Skeletal muscle cell (primary cell): ENCODE measurements at places on chromosomes 1 and 21.
A peak's percentile ranks its signal among the peaks of the same experiment; 100 is the strongest.

- DNase-seq: no peak
These were observed 411.2 kb downstream of the MATN1 start for GRCh38 chr1:30312226-30312625.

- no peak for DNase-seq
These were observed 565.4 kb upstream of the BRINP3 start for GRCh38 chr1:191043066-191043465.

DNA sequence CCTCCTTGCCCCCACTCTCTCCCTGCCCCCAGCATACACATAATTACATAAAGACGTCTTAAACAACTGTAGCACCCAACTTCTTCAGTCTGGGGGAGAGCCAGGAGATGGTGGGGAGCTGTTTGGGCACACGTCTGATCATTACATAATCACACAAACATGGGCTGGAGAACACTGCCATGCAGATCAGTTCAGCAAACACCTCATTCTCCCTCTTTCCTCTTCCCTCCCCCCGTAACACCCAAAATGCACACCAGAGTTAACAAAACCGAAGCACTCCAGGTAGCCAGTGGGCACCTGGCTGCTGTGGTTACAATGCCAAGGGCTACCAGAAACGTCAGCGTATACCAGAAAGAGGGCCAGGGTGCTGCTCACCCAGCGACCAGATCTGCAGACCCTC is 1.6 kb downstream of the HIVEP3 start:
- no peak for DNase-seq

GRCh38 chr1:47175227-47175934 is 14.5 kb downstream of the PDZK1IP1 start:
- DNase-seq: peak; percentile 23

GRCh38 chr1:89125913-89126580 is at the start of gene GBP2:
GBP2 (minus strand) TSS chr1:89126114; CDS start chr1:89121966, 4,148 bp downstream.
- peak; percentile 35 for DNase-seq

DNA sequence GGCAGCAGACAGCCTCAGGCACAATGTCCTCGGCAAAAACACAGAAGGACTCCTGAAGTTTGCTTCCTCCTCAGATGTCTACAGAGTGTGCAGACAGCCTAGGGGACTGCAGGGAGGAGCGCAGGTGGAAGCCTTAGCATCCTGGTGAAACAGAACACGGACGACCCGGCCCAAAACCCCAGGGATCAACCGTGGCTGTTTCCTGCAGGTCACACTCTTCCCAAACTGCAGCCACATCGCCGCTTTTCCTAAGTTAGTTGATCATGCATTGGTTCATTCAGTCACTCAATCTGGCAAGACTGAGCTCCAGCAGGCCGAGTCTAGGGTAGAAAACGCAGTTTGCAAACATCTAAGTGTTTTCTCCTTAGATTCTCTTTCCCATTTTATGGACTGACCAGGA is 33.4 kb downstream of the FHAD1 start:
- no peak for DNase-seq

DNA sequence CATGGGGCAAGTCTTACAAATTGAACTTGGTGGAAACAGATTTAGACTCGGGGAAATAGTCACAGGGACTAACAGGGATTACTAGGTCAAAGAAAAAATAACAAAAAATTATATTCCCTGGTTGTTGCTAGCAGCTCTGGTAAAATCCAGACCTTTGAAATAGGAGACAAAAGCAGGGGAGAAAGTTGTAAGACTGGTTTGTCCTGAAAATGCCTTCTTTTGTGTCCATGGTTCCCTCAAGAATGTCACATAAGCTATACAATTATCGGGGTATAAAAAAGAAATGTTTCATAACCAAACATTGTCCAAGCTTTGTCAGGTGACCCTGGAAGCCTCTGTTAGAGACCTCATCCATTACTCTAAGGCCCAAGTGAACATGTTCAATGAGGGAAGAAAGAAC is 33.1 kb downstream of the KIAA0319L start:
- no peak for DNase-seq

DNA sequence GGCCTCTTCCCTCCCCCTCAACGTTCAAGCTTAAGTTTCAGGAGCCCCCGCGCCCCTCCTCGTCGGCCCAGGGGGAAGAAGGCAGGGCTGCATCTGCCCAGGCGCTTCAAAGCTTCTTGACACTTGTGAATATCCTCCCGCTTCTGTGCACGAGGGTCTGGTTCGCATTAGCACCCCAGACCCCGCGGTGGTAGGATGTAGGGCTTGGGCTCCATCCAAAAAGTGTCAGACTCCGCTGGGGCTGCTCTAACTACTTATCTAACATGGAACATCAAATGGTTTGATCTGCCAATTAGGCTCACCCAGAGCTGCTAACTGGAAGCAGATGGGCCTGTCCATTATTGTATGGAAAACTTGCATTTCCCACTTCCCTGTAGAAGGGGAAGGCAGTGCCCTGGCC is 28.9 kb downstream of the TAS1R2 start:
- no peak for DNase-seq

DNA sequence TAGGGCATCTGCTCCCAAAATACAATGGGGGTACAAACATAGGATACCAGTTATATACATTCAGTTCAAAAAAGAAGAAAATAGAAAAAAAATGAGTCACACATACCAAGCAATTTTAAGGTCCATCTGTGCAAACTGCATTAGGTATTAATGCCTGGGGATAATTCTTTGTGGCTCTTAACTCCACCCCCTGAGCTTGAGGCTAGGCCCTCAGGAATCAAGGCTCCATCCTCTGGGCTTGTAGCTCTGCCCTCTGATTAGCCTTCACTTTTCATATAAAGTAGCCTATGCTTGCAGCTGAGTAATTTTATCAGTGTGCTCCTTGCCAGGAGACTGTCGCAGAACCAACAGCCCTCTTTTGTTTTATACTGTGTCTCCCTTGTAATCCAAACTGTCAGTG is 69.9 kb upstream of the BACE2 start:
- DNase-seq: no peak

DNA sequence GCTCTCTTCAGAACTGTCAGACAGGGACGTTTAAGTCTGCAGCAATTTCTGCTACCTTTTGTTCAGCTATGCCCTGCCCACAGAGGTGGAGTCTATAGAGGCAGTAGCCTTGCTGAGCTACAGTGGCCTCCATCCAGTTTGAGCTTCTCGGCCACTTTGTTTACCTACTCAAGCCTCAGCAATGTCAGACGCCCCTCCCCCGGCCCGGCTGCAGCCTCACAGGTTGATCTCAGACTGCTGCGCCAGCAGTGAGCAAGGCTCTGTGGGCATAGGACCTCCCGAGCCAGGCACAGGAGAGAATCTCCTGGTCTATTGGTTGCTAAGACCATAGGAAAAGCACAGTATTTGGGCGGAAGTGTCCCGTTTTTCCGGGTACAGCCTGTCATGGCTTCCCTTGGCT is 89.9 kb upstream of the PDC start:
- no peak for DNase-seq

DNA sequence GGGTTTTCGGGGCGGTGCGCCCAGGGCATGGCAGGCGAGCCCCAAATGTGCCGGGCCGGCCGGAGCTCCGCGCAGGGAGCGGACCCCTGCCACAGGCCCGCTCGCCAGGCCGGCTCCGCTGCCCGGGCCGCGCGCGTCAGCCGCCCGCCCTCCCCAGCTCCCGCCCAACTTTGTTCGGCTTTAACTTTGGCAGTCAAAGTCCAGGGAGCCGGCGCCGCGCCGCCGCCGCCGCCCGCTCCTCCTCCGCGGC is 488 bp downstream of the SLC35D1 start:
- DNase-seq: no peak

- DNase-seq: no peak
These were observed 11.5 kb downstream of the ATP2B4 start for GRCh38 chr1:203638103-203638475.

DNA sequence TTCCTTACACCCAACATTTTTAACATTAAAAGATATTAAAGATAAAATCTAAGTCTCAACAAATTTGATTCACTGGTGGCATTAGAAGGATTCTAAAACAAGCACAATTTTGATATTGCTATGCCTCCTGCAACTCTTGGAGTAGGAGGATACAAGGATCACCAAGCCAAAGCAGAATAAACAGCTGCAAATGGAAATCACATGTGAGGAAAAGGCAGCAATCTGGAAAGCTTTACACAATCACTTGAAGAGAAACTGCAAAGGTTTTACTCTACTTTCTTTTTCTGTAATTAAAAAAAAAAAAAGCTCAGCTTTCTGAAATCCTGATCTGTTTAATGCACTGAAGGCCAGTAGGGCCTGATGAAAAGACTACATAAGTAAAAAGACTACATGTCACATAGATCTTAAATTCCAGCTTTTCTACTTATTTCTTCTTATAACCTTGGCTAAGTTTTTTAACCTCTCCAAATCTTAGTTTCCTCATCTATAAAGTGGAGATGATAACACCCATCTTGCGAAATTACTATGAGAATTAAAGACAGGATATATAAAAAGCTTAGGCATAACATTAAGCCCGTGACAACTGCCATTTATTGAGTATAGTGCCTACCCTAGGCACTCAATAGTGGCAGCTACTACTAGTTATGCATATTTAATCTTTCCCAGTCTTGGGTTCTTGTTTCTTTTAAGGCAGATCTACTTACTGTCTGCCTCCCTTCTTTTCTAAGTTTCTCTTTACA is 73.5 kb downstream of the EPS15 start:
- no peak for DNase-seq
